ENCODE measurements at places on chromosomes 11 and 22.

DNA sequence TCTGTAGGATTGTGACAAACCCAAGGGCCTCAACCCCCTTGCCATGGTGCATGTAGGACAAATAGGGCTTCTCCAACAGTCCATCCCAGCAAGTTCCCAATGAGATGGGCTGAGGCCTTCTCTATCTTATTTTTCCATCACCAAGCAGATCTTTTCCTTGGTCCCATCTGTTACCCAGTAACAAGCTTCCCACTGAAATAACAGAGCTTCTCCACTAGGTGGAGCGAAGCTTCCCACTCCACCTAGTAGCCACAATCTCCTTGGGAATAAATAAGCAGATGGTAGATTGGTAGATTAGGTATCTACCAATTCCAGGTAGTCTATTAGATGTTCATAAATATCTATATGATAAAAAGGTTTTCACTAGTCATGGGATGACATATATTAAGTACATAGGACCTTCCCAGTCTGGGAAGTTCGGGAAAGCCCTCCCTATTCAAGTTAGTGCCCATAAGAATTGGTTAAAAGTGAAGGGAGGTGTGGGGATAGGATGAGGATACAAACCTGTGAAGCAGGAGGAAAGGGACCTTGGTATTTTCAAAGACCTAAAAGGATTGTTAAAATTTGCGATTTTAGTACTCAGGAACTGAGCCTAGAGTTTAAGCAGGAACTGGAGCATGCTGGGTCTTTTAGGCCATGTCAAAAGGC lies 5.9 kb upstream of the OR52L1 start:
- no peak for DNase-seq

- DNase-seq = no peak
These were observed 18.1 kb downstream of the SLC6A5 start for GRCh38 chr11:20617346-20618005.

DNA sequence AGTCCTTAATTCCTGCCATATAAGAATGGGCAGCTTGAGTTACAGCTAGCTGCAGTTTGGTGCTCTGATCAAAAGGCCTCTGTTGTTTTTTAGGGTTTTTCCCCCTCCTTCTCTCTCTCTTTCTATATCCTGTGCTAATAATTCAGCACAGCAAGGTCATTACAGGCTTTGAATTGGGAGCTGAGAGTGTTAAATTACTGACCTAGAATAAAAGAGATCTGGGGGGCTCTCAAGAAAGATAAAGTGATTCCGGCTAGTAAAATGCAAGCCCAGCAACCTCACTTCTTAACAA lies 84.9 kb downstream of the CSTPP1 start:
- no peak for DNase-seq

GRCh38 chr11:62842171-62842741 lies 2.9 kb upstream of the WDR74 start:
- no peak for DNase-seq

DNA sequence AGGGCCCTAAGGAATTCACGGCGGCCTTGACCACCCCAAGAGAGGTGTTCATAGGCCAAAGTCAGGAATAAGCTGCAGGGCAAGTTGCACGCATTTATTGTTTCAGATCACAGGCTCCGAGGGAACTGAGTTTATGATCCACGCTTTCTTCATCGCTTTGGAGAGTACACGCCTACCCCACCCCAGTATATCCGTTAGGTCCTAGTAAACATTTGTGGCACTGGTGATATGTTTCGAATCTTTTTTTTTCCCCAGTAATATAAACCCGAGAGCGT lies 805 bp downstream of the GANAB start:
- DNase-seq = no peak

- DNase-seq = no peak
These were observed 25.4 kb upstream of the SMTN start for GRCh38 chr22:31055635-31056159.

- no peak for DNase-seq
These were observed 72.3 kb downstream of the SHANK2 start for GRCh38 chr11:71179877-71180605.

DNA sequence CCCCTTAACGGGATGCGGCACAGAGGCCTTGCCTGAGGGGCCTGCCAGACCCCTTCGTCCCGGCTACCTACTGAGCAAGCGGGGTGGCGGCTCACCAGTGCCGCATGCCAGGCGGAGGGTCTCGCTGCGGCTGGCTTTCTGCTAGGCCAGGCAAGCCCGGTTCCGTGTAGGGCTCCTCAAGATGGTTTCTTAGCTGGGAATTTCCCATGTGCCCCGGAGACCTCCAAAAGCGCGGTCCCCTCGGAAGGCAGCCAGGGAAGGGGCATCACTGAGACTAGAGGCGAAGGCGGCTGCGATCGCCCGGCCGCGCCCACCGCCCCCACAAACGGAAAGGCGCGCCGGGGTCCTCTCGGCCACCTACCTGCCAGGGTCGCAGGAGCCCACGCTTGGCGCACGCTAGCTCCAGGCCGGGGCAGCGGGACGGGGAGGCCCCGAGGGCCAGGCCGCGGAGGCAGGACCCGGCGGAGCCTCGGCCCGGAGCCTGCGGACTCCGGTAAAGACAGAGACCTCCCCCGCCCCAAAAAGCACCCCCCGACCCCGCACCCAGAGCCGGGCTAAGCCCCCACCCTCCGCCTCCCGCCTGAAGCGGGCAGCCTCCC lies 23.8 kb downstream of the MICAL3 start:
- no peak for DNase-seq

- DNase-seq = no peak
These were observed 14.7 kb upstream of the APOBEC3A start for GRCh38 chr22:38942702-38943101.

DNA sequence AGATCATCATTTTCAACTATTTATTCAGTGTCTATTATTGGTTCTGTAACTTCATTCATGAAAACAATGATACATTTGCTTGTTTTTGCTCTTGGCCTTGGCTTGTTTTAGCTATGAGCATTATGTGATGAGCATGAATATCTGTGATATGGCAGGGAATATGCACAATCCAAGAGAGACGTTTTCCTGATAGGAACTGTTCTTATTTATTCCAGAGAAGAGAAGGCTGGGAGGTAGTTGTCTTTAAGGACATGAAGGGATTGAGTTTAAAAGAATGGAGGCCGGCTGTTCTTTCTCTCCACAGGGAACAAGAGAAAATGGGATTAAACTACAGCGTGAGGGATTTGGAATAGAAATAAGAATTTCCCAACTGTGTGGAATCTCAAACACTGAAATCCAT lies 30.3 kb downstream of the BLID start:
- no peak for DNase-seq

- no peak for DNase-seq
These were observed 298.7 kb upstream of the NCAM1 start for GRCh38 chr11:112662554-112662953.

DNA sequence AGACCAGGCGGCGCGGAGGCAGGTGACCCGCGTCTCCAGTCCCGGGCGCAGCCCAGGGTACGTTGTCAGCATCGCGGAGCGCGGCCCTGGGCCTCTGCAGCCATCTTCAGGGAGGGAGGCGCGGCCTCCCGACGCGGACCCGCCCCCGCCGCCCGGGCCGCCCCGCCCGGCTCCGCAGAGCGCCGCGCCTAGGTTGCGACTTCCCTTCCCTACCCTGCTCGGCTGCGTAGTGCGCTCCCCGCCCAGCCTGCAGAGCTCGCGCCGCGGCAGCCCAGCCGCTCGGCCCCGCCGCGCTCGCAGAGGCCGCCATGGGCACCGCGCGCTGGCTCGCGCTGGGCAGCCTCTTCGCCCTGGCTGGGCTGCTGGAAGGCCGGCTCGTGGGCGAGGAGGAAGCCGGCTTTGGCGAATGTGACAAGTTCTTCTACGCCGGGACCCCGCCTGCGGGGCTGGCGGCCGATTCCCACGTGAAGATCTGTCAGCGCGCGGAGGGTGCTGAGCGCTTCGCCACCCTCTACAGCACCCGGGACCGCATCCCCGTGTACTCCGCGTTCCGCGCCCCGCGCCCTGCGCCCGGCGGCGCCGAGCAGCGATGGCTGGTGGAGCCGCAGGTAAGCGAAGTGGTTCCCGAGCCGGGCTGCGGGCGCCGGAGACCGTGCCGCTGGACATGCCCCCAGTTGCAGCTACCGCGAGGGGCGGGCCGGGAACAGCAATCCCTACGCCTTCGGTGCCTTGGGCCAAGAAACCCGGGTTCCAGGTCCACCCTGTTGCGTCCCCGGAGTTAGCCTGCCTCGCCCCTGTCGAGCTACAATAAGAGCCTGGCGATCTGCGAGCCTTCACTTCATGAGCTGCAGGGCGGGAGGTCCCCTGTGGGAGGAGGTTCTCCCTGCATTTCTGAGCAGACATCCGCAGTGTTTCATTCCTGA lies at the start of gene ENDOD1:
TSS of gene ENDOD1 (plus strand) at position 227 of the 923 bp plus-strand sequence. CDS start at position 309, 82 bp downstream.
- DNase-seq = peak; percentile 89

- no peak for DNase-seq
These were observed 22.8 kb upstream of the GPR83 start for GRCh38 chr11:94424011-94424410.

DNA sequence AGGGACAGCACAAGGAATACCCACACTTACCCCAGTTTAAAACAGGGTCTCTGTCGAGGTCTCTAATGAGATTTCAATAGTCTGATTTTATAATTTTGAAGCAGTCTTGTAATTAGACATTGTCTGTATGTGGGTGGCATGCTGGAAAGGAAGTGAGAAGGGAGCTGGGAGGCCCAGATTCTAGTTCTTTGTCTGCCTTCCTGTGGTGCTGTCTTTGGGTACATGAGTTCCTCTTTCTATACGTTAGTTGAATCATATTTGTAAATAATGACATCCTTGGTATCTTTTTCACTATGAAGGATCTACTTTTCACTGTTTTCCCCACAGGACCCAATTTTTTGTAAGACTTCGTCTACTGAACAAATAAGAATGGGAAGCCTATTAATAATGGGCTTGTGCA lies 42.0 kb upstream of the TENM4 start:
- DNase-seq = no peak

DNA sequence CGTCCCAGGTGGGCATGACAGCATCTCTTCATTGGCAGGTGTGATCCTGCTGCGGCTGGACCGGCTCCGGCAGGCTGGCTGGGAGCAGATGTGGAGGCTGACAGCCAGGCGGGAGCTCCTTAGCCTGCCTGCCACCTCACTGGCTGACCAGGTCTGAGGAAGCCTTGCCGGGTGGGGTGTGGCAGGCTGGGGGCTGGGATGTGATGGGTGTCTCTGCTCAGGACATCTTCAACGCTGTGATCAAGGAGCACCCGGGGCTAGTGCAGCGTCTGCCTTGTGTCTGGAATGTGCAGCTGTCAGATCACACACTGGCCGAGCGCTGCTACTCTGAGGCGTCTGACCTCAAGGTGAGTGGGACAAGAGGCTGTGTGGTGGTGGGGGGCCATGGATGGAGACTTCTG lies 3.5 kb downstream of the LARGE2 start:
- no peak for DNase-seq

DNA sequence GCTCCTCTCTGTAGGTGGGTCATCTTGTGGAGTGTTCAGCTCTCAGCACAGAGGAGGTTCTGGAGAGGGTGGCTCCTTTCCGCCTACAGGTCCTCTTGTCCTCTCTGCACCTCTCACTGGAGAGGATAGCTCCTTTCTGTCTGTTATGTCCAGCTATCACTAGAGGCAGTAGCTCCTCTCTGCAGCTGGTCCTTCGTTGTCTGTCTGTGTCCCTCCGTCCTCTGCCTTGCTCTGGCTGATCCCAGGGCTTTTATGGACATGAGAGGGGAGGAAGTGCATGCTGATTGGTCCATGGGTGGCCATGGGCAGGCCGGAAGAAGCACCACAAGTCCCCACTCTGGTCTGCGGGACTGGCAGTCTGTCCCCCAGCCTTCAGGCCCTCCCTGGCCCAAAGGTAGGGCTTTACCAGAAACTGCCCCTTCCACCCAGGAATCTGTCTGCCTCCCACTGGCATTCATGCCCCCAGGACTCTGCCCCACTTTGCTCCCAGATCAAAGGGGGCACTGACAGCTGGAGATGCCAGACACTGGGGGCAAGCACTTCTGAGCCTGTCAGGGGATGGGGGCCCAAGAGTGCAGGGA lies 38.6 kb upstream of the CALCB start:
- DNase-seq = no peak

DNA sequence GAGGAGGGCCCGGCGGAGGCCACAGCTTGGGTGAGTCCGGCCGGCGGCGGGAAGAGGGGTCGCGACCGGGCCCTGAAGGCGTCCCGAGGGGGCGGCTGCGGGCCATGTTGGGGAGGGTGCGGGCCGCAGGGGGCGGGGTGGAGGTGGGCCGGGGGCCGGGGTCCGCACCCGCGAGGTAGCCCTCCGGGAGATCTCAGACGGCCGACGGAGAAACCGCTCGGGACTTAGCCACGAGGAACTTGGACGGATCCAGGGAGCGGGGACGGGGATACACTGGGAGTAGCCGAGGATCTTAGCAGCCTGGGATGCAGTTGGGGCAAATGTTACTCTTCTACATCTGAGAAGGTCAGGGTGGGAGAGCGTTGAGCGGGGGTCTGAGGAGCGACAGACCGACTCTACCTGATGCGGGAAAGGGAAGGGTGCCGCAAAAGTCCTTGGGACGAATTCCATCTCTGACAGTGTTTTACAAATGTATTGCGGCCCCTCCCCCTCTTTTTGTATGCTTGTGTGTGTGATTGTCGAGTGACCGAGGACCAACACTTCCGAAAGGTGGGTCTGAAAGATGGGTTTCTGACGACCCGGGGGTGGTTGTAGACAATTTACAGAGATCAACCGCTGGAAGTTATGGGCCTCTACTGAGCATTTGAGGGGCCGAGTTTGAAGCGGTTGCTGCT lies 658 bp downstream of the STIP1 start:
- no peak for DNase-seq

DNA sequence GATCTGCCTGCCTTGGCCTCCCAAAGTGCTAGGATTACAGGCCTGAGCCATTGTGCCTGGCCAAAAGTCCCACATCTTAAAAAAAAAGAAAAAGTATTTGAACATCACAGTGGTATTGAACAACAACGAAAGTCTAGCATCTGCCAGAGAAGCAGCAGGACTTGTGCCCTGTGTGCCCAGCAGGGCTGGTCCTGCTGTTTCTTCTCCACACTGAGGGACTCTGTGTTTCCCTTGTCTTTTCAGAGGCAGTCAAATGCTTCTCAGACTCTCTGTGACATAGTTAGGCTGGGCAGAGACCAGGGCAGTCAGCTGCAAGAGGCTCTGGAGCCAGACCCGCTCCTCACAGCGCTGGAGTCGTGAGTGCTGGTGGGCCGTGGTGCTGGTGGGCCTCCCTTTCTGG lies 56.2 kb downstream of the SBF1 start:
- no peak for DNase-seq

GRCh38 chr11:32266601-32267000 lies 168.7 kb downstream of the WT1 start:
- DNase-seq = no peak

- DNase-seq = no peak
These were observed 7.1 kb downstream of the SPTBN2 start for GRCh38 chr11:66721939-66722338.

- DNase-seq = peak; percentile 53
These were observed 1074.3 kb downstream of the BRD1 start for GRCh38 chr22:48753381-48753730.

- no peak for DNase-seq
These were observed 225.0 kb downstream of the BLID start for GRCh38 chr11:121890946-121891515.

Measured in naive thymus-derived CD8-positive, alpha-beta T cell (primary cell).